Endothelial cell (in vitro differentiated cells): ENCODE measurements at places on chromosomes 11 and 22. TPM values are rescaled to one million over a fixed set of nuclear protein-coding genes. Genes with fewer than 3 reads are reported as not detected.
A peak's percentile ranks its signal among the peaks of the same experiment; 100 is the strongest.

DNA sequence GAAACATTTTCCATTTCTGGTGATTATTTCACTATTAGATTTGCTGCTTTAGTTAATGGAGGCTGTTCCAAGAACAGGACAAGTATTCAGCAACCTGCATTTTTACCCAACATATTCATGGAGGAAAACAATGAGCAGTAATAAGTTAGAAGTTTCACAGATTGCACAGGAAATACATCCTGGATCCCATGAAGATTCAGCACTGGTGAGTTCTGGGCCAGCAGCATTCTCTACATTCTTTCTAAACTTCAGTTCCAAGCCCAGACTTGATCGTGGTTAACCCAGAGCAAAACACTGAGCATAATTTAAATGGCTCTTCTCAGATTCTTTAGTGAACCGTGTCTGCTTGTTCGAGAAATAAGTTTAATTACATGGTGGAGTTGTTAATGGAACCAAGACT lies 3.8 kb downstream of the FJX1 start:
- peaks cover 6% of the 10 kb centered on the region for H3K36me3 ChIP-seq
- peaks cover 30% of the 10 kb centered on the region for H3K4me1 ChIP-seq
- no peak overlapping the region for H3K4me3 ChIP-seq

The ACRV1 gene
- not detected for total RNA-seq

The C11orf21 gene
- total RNA-seq = 0.13 TPM

DNA sequence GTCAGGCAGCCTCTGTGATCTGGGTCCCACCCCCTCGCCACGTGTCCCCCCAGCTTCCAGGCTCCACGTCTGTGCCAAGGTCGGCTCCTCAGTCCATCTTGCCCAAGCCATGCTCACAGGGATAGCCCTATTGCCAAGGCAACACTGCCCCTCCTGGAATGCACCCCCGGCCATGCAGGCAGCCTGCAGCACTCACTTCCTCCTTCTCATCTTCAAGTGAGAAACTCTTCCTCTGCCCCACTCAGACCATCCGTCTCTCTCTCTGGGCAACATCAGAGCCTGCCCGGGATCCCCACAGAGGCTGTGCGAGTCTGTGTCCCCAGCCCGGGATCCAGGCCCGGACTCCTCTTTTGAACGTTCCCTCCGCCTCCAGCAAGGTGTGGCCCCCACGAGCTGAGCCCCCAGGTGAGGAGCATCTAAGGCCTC lies 852.3 kb downstream of the BRD1 start:
- H3K36me3 ChIP-seq = no peaks in the 10 kb centered on the region
- no peak for DNase-seq
- H3K4me3 ChIP-seq = no peak overlapping the region
- peaks cover 12% of the 10 kb centered on the region for H3K27me3 ChIP-seq

DNA sequence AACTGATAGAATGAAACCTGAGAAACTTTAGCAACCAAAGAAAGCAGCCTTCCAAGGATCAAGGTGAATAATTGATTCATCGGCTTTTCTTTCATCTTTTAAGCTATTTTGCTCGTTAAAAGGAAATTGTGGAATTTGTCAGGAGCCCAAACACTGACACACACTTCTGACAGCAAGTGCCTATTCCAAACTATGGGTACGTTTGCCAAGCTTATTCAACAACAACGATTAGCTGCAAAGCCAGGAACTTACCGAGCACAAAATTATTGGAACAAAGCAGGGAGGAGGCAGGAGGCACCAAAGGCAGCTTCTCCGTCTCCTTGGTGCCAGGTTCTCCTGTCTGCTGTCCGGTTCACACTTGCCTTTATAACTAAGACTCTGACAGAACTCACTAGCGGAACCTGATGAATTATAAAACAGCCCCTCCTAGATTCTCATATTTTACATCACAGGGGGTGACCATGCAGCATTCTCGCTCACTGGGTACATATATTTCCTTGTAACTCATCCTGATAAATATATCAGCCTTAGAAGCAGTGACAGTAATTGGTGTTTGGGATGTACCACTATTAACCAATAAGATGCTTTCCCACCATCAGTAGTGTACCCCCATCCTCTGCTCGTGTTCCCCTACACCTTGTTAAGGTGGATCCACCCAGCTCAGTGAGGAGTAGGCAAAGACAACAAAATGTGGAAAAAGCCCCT lies 395.9 kb upstream of the CCDC90B start:
- H3K36me3 ChIP-seq = no peaks in the 10 kb centered on the region
- DNase-seq = no peak
- no peak overlapping the region for H3K4me3 ChIP-seq
- H3K4me1 ChIP-seq = peaks cover 2% of the 10 kb centered on the region
- H3K27ac ChIP-seq = no peak overlapping the region
- H3K27me3 ChIP-seq = no peaks in the 10 kb centered on the region

DNA sequence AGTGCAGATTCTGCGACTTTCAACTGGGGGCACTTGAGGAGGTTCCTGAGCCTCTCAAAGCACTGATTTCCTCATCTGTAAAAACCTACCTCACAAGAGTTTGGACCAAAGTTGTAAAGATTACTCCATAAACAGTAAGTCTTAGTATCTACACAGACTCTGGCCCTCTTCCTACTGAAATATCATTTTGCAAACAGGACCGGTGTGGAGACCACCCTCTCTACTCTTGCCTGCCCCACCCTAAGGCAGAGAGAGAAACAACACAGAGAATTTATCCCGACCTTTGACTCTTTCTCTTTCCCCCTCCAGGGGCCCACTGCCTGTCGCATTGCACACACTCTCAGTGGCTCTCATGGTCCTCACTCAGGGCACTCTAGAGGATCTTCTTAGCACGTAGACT lies 117.9 kb upstream of the LDLRAD3 start:
- H3K36me3 ChIP-seq = peaks cover 10% of the 10 kb centered on the region
- H3K27me3 ChIP-seq = no peaks in the 10 kb centered on the region
- DNase-seq = no peak
- no peak overlapping the region for H3K27ac ChIP-seq
- no peak overlapping the region for H3K4me3 ChIP-seq

The DAGLA gene
- 3.2 TPM for total RNA-seq

DNA sequence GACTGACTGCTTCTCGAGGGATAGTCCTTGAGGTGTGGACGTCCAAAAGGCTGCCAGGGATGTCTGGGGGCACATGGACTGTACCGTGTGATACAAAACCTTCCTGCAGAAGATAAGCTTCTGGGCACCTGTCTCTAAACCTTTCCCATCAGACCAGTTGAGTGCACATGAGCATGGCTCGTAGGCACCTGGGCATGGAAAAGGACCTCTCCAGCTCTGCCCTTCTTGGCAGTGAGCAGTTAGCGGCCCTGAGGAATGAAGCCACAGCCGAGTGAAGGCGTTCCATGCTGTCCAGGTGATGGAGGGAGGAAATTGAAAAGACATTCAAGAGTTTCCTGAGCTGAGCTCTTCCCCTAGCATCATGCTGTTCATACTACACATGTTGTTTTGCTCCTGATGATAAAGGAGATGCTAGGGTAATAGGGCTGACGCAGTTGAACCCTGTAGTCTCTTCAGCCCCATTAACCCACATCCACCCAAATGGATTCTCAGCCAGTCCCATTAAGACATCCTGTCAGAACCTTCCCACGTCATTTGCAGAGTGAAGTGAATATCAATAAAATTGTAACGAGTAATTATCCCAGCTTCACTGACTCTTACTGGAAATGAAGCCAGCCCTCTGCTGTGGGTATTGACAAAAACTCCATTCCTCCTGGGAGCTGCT lies 138.6 kb downstream of the KIRREL3 start:
- DNase-seq = no peak
- no peak overlapping the region for H3K27ac ChIP-seq
- peaks cover 3% of the 10 kb centered on the region for H3K27me3 ChIP-seq
- no peaks in the 10 kb centered on the region for H3K36me3 ChIP-seq

The CCDC87 gene
- 0.54 TPM for total RNA-seq

The UBQLN3 gene
- total RNA-seq = 1.1 TPM

The CRYAB gene
- total RNA-seq = not detected

GRCh38 chr11:125626288-125626950 lies 1.5 kb downstream of the CHEK1 start:
- H3K36me3 ChIP-seq = no peaks in the 10 kb centered on the region
- no peaks in the 10 kb centered on the region for H3K27me3 ChIP-seq
- peak; percentile 65 for DNase-seq
- H3K4me1 ChIP-seq = peaks cover 25% of the 10 kb centered on the region

DNA sequence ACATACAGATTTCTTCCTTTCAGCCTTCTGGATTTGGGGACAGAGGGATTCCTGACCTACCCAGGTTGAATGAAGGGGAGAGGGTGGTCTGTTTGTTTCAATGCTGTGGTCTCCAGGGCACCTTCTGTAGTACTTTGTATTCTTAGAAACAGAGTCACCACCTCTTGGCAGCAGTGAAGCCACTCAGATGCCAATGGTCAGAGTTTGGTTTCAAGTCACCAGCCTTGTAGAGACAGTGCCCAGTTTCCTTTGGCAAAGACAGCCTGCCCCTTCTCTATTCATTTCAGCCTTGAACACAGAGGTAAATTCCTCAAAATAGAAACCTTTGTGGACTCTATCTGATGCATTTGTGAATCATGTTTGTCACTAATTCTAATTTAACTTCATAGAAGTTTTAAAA lies 111.7 kb upstream of the RASSF10 start:
- no peak overlapping the region for H3K27ac ChIP-seq
- no peaks in the 10 kb centered on the region for H3K4me1 ChIP-seq
- H3K4me3 ChIP-seq = no peak overlapping the region
- H3K27me3 ChIP-seq = peaks cover 8% of the 10 kb centered on the region

The GNB1L gene
- 3.7 TPM for total RNA-seq

GRCh38 chr11:134572741-134573675 lies 161.0 kb upstream of the B3GAT1 start:
- no peaks in the 10 kb centered on the region for H3K4me1 ChIP-seq
- no peak for DNase-seq
- no peaks in the 10 kb centered on the region for H3K27me3 ChIP-seq
- H3K4me3 ChIP-seq = no peak overlapping the region

- H3K4me3 ChIP-seq = no peak within 1 kb of the TSS
- no peaks in the 10 kb centered on the region for H3K27me3 ChIP-seq
- peaks cover 11% of the 10 kb centered on the region for H3K4me1 ChIP-seq
Observed at GRCh38 chr22:32042924-32043323, at the start of gene SLC5A1. Gene SLC5A1 (plus strand): TSS chr22:32043261. CDS start chr22:32043282, 21 bp downstream.

The OR4A16 gene
- not detected for total RNA-seq
